ENCODE measurements at places on chromosomes 6 and 20.

- DNase-seq, result no peak
Measured at GRCh38 chr20:3935295-3935955, 46.2 kb downstream of the PANK2 start.

GRCh38 chr6:108526739-108527174 is 34.0 kb upstream of the FOXO3 start:
- no peak for DNase-seq

DNA sequence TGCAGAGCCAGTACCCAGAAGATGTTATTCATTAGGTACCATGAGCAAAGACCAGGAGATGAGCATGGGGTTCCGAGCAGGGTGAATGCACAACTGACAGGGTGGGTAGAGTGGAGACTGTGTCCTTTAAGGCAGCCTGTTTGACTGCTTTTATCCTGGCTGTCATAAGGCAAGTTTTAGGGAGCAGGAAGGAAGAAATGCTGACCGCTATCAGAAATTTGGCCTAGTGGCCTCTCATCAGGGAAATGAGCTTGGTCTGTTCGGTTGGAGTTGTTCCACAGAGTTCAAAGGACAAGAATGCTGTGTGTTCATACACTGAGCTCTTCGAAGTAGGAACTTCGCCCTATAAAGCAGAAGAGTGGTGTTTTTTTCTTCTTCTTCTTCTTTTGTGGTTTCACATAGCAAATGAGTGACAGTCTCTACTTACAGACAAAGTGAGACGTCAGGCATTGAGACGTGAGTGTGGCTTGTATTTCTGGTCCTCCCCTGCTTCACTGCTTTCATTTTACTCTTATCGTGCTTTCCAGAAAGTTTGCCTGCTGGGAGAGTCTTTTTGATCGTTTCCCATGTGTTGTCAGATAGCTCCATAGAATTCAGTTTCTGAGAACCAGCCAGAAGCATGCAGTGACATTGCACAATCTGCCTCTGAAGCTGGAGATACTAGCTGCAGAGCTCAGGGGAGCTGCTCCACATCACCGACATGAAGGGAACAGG is at the start of gene CASS4:
TSS of gene CASS4 (plus strand) at position 502 of the 714 bp plus-strand sequence. CDS start at position 701, 199 bp downstream.
- DNase-seq, result no peak

DNA sequence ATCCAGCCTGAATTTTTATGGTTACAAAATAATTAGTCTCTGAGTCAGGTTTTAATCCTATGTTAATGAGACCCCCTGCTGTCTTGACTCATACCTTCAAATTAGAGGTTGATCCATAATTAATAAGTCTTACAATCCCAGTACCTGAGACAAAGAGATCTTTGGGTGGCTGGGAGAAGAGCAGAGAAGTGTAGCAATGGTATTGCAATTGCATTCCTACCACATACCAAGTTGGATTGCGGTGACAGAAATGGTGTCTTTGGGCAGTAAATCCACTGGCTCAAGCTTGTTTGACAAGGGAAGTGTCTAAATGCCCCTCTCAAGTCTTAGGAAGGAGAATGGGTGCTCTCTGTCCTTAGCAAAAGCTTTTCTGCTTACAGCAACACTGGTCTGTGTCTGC is 150.4 kb downstream of the BTBD3 start:
- DNase-seq, result no peak

DNA sequence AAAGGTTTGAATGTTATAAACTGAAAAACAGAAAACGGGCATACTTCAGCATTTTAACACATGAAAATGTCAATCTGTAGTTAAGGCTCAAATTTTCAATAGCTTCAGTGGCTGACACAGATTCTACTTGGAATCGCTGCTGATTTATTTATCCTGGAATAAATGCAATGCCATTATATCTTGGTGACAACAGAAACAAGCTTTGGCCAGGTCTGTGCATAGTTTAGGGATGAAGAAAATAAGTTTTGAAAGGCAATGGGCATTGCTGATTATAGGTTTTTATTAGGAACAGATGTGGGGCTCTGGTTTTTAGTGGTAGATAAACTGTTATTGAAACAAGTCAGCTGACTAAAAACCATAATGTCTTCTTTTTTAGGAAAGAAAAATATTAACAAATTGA is 96.8 kb upstream of the SOX4 start:
- no peak for DNase-seq

- no peak for DNase-seq
Measured at GRCh38 chr6:52301326-52301725, 16.8 kb upstream of the MCM3 start.

DNA sequence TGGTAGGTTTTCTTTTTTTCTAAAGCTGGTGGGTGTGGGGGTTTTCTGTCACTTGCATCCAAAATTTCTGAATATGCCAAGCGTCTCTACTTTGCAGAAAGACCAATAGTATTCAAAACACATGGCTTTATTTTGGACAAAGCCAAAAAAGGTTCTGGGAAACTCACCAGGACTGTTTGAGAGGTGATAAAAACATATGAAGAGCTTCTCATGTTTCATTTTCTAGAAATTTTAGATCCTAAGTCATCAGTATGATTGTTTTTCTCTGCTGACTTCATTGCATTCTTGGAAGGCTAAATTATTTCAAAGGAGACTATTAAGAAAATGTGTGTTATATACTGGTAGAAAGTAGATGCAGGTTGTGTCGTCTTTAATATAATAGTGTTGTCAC is 51.3 kb downstream of the GCLC start:
- DNase-seq, result no peak

GRCh38 chr6:23870496-23870895 is 255.5 kb upstream of the NRSN1 start:
- DNase-seq, result no peak

DNA sequence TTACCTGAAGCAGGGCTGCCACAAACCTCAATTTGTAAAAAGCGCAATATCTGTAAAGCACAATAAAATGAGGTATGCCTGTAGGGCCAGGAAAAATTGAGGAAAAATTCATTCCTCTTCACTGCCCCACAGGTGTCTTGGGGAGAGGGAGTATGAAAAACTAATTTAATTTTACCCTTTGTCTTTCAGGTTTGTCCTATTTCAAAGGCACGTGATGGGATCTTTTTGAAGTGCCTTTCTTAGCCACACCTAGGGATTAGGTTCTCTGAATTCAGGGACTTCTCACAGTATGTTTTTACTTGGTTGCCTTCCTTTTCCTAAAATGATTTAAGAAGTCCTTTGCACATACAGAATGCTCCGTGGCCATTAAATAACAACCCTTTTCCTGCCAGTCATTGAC is 71.9 kb downstream of the NCOA3 start:
- no peak for DNase-seq

GRCh38 chr20:57818418-57819181 is 108.8 kb upstream of the PMEPA1 start:
- no peak for DNase-seq

- peak; percentile 39 for DNase-seq
Measured at GRCh38 chr6:32153564-32154513, at the start of gene PPT2. PPT2 (plus strand) TSS chr6:32154141; CDS start chr6:32154595, 454 bp downstream.

DNA sequence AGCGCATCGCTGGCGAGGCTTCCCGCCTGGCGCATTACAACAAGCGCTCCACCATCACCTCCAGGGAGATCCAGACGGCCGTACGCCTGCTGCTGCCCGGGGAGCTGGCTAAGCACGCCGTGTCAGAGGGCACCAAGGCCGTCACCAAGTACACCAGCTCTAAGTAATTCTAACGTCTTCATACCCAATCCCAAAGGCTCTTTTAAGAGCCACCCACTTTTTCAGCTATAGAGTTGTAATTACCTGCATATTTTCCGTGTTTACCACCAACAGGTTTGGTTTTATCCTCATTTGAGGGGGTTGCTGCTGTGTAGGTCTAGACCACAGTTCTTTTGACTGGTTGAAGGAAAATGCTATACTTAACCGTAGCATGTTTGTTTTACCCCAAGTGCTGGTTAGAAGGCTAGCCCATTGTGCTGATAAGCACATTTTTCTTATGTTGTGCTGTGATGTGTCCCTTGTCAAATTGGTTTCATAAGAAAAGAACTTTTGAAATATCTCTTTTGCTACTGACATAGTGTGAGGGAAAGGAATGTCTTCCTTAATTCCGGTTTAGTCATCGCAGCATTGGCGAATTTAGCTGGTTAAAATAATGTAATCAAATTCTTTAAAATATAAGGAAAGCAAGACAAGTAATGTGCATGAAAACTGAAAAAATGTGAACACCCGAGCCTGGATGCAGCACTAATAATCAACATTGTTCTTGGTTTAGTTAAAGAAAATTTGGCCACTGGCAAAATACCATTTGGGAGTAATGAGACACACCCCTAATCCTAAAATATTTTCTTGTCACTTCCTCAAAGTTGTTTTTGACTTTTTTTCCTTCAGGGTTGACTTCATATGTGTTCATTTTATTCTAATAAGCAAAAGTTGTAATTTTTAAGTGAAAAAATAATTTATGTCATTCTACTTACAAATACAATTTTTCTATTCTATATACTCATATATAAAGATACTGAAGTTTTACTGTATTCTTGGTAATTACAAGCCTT is 112.8 kb downstream of the HFE start:
- no peak for DNase-seq

GRCh38 chr6:34362176-34362575 is 30.3 kb downstream of the NUDT3 start:
- DNase-seq, result no peak

- DNase-seq, result no peak
Measured at GRCh38 chr6:30747300-30747687, 2.9 kb upstream of the IER3 start.

DNA sequence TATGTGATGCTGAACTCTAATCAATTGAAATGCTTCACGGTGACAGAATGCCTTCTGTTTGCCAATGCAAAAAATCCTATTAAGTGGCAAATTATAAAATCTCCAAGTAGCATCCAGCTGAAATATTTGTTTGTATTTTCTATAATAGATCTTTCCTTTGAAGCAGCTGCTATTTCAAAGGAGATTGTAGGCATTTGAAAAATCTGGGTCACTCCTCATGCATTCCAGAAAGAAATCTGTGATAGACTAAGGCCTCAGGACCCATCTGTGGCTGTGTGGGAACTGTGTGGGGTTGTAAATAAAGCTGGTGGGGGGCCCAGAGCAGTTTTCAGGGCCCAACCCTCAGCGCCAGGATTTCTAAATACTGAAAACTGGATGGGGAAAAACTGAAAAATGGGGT is 216.9 kb upstream of the ARG1 start:
- no peak for DNase-seq

DNA sequence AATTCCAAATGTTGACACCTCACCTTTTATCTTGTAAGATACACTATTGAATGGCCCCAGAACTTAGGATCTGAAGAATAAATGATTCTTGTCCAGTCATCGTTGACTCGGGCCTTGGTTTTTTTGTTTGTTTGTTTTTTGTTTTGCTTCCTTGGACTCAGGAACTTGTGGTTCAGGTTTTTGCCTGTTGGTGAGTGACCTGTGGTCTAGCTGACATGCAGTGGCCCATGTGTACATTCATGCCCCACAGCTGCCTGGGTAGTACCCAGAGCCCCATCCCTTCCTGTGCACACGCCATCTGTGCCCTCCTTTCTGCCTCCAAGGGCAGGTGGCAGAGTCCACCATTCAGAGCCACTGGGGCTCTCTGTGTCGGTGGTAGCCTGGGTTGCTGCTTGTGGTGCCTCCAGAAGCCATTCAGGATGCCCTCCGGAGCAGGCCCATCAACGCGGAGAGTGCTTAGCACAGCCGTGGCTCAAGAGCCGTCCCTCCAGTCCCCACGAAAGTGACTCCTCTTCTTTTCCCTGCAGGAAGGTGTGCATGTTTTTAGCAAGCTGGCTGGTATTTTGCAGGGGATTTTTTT is 85.9 kb downstream of the SYNJ2 start:
- DNase-seq, result no peak

DNA sequence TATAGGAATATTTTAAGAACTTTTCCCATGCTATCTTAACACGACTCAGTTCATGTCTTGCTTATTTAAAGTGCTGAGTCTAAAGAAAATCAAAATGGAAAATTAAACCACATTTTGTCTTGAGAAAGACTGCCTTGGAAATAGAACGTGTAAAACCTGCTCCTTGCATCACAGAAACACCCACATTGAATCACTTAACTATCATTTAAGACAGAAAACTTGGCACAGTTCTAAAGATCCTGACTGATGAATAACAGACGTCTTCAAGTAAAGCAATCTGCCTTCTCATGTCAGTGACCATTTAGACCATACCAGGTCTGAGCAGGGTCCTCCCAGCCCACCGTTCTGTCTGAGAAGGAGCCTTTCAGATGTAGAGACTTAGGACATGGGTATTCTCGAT is 7.4 kb downstream of the PERP start:
- DNase-seq, result no peak
